ENCODE measurements at places on chromosomes 11 and 22.

DNA sequence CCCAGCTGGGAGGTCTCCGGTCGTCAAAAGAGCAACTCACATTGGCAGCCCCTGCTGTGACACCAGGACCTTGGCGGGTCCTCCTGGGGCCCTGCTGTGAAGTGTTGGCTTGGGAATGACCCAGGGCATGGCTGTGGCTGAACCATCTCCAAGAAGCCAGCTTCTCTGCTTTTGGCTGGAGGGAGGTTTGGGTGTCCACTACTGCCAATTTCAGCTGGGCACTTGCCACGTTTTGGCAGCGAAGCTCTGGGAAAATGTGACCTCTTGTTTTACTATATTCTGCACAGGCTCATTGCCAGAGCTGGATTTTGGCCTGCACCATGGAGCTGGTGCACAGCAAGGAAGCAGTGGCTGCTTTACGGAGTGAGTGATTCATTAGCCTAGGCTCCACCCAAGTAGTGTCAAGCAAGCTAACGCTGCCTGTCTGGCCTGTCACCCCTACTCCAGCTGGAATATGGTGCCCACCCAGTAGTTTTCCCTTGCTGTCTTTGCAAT, 24.3 kb upstream of the SMCO4 start:
- DNase-seq: no peak

GRCh38 chr11:110148775-110149744, 55.9 kb downstream of the ZC3H12C start:
- DNase-seq: no peak

GRCh38 chr11:118531597-118532084, 649 bp downstream of the TMEM25 start:
- DNase-seq: no peak

- DNase-seq: no peak
Observed at GRCh38 chr11:75652936-75653335, 15.9 kb downstream of the MAP6 start.

DNA sequence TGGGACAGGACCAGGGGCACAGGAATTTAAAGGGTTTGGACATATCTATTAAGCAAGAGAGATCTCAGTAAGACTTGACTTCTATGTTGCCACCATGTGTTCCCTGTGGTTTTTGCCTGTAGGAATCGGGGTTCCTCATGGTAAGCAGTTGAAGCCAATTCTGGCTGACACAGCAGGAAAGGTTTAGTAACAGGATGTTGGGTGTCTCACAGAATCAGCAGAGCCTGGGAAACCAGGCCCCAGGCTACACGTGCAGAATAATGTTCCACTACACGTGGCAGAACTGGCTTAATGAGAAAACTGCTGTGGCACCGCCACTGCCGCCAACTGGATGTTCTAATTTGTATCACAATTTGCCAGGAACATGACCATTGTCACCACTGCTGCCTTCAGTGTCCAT, 264.6 kb upstream of the PLET1 start:
- peak; percentile 96 for DNase-seq

DNA sequence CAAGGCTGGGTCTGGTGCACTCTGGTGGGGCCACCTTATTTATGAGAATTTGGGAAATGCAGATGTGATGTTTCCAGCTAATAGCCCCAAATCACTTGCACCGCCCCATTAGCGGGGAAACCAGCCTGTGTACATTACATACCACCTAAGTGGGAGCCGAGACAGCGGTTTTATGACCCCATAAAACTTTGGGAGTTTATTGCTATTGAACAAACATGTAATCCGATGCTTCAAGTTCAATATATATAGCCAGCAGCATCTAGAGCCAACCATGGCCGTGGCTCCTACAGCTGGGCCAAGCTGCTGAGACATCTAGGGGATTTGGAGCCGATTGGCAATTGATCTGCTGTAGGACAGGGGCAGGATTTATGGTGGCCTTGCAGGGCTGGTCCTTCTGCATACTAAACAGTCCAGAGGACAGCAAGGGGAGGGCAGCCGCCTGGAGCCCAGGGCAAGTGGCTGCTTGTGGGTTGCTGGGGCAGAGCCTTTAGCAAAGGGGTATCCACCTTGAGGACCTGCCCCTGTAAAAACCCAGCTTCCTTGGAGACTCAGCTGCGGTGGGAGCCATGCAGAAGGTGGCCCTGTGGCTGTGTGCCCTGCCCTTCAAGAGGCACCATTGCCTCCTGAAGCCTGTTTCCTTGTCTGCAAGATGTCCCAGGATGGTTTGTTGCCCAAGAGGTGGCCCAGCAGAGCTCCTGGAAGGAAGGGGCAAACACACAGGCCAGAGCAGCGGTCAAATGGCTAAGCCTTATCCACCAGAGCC, 47.9 kb upstream of the CCDC188 start:
- DNase-seq: no peak

DNA sequence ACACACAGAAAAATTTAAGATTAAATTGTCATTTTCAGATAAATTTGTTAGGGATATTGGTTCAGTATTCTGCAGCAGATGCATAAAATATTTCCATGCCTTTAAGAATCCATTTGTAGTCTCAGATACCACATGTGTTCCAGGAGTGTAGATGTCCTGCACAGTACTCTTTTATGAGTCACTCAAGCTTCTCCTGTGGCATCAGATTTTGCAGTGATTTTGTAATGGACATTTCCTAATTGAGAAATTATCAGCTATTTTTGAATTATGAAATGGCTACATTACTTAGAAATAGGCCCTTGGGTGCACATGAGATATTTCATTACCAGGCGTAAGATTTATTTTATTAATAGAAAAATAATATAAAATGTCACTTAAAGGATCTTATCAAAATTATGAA, 18.9 kb downstream of the MMP3 start:
- peak; percentile 26 for DNase-seq

- DNase-seq: no peak
Observed at GRCh38 chr11:7089328-7090251, 792 bp downstream of the RBMXL2 start.

DNA sequence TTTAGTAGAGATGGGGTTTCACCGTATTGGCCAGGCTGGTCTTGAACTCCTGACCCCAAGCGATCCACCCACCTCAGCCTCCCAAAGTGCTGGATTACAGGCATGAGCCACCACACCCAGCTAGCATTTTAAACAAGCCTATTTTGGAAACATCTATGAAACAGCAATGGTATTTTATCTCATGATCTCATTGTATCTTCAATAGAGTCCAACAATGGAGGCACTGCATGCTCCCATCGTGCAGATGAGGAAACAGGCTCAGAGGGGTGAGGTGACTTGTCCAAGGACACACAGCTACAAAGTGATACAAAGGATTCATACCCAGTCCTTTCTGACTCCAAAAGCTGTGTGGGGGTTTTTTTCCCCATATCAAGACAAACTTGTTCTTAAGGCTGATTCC, 39.0 kb upstream of the RTL6 start:
- no peak for DNase-seq

- DNase-seq: no peak
Observed at GRCh38 chr11:2549491-2549875, 104.7 kb downstream of the KCNQ1 start.

- no peak for DNase-seq
Observed at GRCh38 chr11:17580271-17580670, 33.2 kb downstream of the OTOG start.

DNA sequence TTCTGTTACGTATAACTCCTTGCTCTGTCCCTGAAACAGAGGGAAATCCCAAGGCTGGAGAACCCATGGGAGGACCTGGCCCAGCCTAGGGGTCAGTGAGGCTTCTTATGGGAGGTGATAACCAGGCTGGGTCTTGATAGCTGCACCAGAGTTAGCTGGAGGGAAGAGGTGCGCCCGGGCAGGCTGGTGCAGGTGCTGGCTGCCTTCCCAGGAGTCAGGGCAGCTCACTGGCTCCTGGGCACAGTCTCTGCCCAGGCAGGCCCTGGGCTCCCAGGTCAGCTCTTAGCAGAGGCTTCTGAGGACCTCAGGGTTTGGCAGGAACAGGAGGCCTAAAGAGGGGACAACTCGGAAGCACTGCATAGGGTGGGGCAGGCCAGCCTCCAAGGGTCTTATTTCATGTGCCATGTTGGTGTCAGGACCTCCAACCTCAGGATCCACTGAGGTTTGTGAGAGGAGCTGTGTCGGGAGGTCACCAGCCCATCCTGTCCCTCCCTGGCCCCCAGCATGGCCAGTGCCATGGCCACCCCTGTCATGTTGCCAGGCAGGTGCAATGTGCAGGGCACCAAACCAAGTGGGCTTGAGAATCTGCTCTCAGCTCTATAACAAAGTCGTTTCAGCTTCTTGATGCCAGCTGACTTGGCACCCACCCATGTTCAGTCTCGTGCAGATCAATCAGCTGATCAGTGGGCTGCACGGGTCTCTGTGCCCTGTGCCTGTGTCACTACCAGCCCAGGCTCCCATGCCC, 20.5 kb upstream of the CELSR1 start:
- DNase-seq: no peak

DNA sequence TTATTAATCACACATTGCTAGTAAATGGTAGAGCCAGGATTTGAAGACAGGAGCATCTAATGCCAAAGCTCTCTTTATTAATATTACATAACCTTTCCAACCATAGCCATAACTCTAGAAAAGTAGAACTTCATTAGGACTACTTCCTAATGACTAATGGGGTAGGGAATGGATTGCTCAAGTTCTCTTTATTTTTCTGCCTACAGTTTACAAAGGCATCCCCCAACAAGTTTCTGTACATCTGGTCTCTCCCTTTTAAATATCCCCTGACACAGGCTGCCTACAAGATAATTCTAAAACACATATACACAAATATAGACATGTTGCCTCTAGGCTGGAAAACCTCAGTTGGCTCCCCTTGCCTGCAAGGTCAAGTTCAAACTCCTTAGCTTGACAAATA, 534.9 kb downstream of the SOX6 start:
- no peak for DNase-seq

- no peak for DNase-seq
Observed at GRCh38 chr22:48425091-48425506, 1402.6 kb downstream of the BRD1 start.

GRCh38 chr11:96211436-96211835, 131.6 kb downstream of the MAML2 start:
- peak; percentile 54 for DNase-seq

GRCh38 chr11:65043881-65044501, 3.0 kb downstream of the SAC3D1 start:
- peak; percentile 92 for DNase-seq

GRCh38 chr11:75553182-75553581, 8.9 kb upstream of the SERPINH1 start:
- no peak for DNase-seq

DNA sequence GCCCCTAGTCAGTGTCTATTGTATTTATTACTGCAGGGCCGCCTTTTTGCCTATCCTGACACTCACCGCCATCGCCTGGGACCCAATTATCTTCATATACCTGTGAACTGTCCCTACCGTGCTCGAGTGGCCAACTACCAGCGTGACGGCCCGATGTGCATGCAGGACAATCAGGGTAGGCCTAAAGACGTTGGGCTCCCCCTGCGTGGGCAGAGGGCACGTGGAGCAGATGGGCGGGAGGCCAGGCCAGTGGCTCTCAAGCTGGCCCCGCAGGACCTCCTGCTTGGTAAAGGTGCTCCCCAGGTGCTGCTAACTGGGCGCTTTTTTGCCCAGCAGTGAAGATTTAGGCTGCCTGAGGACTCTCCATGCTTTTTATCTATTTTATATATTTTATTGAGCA, 22.5 kb downstream of the CAT start:
- no peak for DNase-seq

DNA sequence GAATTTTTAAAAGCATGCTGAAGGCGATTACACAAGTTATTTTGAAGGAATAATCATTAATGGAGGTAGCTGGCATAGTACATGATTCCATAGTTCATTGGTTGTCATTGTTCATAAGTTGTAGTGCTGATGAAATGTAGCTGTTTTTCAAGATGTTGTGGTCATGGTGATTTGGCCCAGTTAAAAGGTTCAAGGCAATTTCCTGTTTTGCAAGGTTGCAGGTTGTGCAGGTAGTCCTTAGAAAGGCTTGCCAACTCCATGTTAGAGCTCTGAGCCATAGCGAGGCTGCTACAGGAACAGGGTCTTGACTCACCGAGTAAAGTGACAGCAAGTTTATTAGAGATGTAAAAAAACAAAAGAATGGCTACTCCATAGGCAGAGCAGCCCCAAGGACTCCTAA, 95.8 kb upstream of the CHORDC1 start:
- no peak for DNase-seq

- DNase-seq: no peak
Observed at GRCh38 chr22:21759093-21759492, 23.5 kb upstream of the YPEL1 start.

DNA sequence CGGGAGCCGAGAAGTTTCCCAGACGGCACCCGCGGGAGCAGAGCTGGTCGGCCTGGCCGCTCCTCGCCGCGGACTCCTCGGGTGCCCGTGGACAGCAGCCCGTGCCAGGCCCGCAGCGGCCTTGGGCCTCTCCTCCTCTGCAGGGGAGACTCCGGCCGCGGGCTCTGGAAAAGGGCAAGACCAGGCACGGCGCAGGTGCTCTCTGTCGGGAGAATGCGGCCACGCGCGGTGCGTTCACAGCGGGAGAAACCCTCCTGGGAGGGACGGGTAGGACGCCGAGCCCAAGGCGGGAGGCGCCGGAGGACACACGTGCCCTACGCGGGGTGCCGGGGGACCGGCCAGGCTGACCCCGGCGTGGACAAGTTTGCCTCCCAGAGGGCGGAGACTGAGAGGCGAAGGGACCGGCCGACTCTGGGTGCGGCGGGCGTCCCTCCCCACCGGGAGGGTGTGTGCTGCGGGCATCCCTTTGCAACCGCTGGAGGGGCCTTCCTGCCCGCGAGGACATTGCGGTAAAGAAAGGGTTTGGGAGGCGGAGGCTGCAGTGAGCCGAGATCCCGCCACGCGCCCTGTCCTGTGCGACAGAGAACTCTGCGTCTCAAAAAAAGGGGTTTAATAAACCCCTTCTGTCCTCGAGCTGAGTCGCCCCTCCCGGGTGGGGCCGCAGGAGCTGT, 2.3 kb downstream of the IFITM1 start:
- no peak for DNase-seq

GRCh38 chr22:17537155-17537554, 26.1 kb upstream of the SLC25A18 start:
- DNase-seq: no peak

All from suppressor macrophage (primary cell).